ENCODE measurements at places on chromosomes 16 and 17.

- no peak for DNase-seq
These were observed 10.4 kb downstream of the COG1 start for GRCh38 chr17:73203135-73203787.

DNA sequence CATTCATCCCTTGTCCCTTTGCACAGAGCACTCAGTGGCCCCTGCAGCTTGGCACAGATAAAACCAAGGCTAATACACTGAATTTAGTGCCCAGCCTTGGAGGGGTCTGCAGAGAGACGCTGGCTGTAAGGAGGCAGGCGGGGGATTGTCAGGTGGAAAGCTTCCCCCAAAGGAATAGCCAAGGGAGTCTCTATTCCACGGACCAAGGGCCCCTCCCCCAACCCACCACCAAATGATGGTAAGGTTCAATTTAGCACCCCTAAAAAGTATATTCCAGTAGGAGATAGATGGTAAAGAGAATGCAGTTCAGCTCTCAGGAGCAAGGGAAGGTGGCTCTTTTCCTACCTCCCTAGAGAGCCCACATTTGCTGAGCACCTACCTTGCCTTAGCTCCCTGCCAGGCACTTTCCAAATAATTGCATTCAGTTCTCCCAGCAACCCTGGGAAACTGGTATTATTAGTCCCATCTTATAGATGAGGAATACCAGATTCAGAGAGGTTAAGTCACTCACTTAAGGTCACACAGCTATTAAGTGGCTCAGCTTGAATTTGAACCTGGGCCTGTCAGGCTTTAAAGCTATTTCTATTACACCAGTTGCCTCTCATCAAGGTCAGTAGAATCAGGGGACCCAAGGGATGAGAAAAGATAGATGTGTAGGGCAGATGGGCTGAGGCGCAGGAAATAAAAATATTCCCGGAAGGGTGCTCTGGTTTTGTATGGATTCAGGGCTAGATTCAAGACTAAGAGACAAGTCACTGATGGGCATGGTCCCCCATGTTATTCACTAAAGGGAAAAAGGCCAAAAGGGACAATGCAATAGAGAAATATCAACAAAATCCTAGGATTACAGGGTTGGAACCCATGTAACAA, 20.0 kb upstream of the ZFHX3 start:
- DNase-seq, result no peak

- DNase-seq, result no peak
These were observed 42.0 kb upstream of the TMC5 start for GRCh38 chr16:19375561-19376158.

DNA sequence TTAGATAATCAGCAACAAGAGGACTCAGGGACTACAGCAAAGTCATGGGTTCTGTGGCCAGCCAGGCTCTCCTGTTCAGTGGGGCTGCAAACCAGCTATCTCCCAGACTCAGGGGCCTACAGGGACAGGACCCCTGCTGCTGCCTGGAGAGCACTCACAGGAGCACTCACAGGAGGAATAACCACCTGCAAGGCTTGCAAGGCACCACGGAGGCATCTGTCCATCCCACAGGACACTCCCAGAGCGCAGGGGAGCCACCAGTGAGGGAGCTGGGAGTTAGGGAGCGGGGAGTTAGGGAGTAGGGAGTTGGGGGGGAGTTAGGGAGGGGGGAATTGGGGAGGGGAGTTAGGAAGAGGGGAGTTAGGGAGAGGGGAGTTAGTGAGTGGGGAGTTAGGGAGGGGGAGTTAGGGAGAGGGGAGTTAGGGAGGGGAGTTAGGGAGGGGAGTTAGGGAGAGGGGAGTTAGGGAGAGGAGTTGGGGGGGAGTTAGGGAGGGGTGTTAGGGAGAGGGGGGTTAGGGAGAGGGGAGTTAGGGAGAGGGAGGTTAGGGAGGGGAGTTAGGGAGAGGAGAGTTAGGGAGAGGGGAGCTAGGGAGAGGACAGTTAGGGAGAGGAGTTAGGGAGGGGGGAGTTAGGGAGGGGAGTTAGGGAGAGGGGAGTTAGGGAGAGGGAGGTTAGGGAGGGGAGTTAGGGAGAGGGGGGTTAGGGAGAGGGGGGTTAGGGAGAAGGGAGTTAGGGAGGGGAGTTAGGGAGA, 5.7 kb downstream of the CANT1 start:
- no peak for DNase-seq

DNA sequence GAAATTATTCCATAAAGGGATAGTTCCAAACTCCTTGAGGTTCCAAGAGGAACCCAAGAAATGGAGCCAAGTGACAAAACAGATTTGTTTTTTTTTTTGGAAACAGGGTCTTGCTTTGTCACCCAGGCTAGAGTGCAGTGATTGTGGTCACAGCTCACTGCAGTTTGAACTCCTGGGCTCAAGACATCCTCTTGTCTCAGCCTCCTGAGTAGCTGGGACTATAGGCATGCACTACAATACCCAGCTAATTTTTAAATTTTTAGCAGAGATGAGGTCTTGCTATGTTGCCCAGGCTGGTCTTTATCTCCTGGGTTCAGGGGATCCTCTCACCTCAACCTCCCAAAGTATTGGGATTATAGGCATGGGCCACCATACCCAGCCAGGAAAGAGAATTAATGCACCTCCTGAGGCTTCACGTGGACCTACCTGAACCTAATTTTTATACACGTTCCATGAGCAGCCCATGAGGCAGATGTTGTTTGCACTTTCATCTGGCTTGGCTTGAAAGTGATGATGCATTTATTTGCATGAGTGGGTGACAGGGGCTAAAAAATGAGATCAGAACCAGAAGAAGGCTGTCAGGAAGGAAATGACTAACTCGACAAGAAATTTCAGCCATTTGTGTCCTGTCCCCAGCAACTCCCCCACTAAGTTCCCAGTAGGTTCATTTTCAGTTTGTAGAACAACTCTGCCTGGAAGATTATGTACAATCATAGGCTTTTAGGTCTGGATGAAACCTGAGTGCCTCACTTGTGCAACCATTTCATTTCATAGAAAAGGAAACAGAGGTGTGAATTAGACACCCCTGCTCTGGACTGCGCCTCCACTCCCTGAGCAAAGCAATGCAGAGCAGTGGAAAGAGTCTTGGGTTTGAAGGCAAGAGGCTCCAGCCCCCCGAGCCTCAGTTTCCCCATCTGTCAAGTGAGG, 10.3 kb upstream of the IRF8 start:
- peak; percentile 41 for DNase-seq

- no peak for DNase-seq
These were observed 195.5 kb upstream of the CCL2 start for GRCh38 chr17:34059423-34060220.

DNA sequence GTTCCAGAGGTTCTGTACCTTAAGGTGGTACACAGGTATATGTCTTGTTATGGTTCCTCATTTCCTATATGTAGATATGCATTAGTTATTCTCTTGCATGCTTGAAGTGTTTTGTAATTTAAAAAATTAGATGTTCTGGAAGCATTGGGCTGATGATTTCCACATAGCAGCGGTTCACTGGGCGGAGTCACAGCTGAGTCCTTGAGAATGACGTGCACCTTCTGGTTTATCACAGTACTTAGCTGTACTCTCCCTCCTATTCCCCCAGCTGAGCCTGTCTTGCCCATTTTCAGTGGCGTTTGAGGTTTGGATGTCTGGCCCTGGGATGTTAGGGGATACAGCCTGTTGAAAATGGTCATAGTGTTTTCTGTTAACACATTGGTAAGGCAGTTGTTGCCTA, 327.1 kb downstream of the SNX29 start:
- no peak for DNase-seq

DNA sequence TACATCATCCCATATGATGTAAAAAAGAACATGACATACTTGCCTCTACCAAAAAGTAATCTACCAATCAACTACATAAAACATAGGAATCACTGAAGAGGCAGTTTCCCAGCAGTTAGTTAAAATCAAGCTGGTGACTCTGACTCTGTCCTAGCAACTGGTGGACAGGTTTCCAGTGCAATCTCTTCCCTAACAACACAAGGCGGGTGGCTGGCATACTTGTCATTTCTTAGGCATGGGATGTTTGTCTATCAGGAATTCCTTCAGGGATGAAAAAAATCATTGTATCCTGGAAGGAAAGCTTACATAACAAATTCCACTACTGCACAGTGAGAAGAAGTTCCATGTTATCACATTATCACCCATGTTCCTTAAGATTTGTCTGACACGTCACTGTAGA, 50.9 kb downstream of the HELZ start:
- peak; percentile 69 for DNase-seq

DNA sequence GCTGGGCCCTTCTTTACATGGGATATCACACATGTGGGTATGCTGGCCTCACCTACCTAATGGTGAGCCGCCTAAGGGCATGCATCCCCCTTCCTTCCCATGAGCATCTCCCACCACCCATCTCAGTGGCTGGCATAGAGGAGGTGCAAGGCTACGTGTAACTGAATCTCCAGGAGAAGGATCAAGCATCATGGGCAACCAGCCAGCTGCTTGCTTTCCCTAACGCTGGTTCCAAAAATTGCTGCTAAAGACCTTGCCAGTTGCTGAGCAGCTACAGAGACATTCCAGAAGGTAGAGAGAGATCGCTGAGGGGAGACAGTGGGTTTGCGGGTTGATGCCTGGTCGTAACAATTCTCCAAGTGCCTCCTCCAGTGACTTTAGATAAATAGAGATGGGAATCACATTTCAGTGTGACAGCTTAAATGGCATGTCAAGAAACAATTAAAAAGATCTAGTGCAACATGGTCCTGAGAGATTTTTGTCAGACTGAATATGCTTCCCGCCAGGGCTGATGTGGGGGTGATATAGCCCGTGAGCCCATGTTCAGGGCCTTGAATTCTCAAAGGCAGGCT, 378.4 kb upstream of the CDH5 start:
- DNase-seq, result no peak

DNA sequence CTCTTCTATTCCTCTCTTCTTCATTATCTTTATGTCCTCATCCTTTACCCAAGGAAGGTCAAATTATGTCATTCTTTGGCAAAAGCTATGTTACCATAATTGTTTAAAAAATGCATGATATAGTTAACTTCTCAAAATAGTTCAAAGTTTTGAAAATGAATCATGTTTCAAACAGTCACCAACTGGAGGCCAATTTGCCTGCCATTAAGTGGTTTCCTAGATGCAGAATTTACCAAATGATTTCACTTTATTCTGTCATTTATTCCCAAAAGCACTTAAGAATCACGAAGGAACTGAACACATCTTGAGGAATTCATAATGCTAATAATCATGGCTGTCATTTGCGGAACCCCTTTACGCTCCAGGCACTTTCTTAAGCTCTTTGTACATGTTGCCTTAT, 190.9 kb upstream of the CDH11 start:
- peak; percentile 59 for DNase-seq

DNA sequence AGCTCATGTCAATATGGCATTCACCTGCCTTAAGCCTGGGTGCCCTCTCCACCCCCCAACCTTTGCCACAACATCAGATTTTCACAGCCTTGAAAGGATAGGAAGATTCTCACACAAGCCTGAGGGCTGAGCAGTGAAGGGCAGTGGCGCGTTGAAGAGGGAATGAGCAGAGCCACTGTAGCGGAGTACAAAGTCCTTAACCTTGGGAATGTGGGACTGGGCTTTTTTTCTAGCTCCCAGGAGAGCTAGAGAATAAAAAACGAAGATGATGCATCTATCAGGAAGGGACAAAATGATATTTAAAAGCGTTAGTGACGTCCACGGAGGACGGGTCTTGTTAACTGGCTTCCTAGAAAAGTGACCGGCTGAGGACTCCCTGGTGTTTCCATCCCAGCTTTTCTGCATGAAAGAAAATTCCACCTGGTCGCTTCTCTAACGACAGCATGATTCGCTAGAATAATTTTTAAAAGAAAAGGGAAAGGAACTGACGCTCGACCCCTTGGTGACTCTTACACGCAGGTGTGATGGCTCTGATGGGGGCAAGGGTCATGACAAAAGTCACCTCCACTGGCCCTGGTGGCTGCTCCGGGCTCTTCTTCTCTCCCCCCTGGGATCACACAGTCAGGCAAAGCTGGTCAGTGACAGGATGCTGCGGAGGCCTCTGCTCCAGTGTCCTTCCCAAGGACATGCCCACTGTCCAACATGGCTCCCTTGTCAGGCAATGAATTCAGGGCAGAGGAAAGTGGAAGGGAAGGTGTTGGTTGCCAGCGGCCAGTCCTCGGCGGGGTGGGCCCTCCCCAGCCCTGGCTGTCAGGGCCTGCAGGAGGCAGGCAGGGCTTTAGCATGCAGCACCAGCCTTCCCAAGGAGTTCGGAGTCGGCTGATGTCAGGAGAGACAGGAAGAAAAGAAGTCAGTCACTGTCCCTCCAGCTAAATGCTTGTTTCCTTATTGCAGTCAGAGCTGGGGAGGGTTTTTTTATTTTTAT, 58.4 kb upstream of the IRX3 start:
- DNase-seq, result no peak

DNA sequence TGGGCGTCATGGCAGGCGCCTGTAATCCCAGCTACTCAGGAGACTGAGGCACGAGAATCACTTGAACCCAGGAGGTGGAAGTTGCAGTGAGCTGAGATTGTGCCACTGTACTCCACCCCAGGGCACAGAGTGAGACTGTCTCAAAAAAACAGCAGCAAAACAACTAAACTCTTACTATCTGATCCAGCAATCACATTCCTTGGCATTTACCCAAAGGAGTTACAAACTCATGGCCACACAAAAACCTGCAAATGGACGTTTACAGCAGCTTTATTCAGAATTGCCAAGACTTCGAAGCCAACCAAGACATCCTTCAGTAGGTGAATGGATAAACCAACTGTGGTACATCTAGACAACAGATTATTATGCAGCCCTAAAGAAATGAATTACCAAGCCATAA, 4.0 kb downstream of the SIAH1 start:
- no peak for DNase-seq

GRCh38 chr17:80967404-80967872, 24.2 kb upstream of the CHMP6 start:
- DNase-seq, result no peak

DNA sequence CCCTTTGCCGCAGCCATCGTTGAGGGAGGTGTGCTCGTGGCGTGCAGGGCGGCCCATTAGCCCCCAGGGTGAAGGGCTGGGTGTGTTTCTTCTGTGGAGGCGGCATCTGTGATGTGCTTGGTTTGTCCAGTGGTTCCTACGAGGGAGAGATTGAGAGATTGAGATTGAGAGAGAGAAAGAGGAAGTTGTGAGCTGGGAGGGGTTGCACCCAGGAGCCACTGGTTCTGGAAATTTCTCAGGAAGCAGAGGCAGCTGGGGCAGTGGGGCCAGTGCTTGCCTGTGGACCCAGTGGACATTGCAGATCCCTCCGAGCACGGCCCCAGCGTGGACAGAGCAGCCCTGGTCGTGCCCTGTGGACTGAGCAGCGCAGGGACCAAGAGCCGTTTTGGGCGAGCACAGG, 72.0 kb upstream of the ZNF750 start:
- no peak for DNase-seq

DNA sequence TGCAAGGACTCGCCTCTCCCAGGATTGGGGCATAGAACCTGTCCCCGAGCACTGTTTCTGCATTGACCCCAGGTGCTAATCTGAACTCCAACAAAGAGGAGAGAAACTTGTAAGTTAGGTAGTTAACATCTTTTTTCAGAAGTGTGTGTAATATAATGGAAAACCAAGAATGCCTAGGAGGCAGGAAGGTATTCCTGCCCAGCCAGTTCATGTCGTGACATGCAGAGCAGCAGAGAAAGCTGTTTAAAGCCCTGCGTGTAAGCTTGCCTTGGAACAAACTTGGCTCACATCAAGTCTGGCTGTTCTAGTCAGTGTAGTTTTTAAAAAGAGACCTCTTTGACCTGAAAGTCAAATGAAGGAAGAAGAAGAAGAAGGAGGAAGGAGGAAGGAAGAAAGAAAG, 2.1 kb upstream of the GNA13 start:
- DNase-seq, result no peak

- DNase-seq, result no peak
These were observed 138.9 kb upstream of the CES5A start for GRCh38 chr16:56013962-56014552.

GRCh38 chr17:48791128-48792032, 25.6 kb downstream of the TTLL6 start:
- peak; percentile 45 for DNase-seq

- no peak for DNase-seq
These were observed 2.6 kb downstream of the ZCCHC14 start for GRCh38 chr16:87490096-87490798.
